Right ventricle myocardium inferior (tissue), 1 donor: ENCODE measurements at places on chromosomes 7 and 10. TPM values are rescaled to one million over a fixed set of nuclear protein-coding genes. Genes with fewer than 3 reads are reported as not detected.

The CTAGE8 gene
- total RNA-seq: 0.22 TPM

The OGDHL gene
- 1.9 TPM for total RNA-seq

The UTF1 gene
- not detected for total RNA-seq

The CYP17A1 gene
- total RNA-seq: not detected

The MYOF gene
- total RNA-seq: 34.4 TPM

The COL28A1 gene
- total RNA-seq: 5.6 TPM

The AEBP1 gene
- total RNA-seq: 13.6 TPM

The CLRN3 gene
- not detected for total RNA-seq

The COL17A1 gene
- total RNA-seq: 0.43 TPM

The OR2A1 gene
- total RNA-seq: not detected

The DKK1 gene
- not detected for total RNA-seq

The TEX36 gene
- total RNA-seq: not detected

The HOXA13 gene
- not detected for total RNA-seq
